ENCODE measurements at places on chromosomes 4 and X.

DNA sequence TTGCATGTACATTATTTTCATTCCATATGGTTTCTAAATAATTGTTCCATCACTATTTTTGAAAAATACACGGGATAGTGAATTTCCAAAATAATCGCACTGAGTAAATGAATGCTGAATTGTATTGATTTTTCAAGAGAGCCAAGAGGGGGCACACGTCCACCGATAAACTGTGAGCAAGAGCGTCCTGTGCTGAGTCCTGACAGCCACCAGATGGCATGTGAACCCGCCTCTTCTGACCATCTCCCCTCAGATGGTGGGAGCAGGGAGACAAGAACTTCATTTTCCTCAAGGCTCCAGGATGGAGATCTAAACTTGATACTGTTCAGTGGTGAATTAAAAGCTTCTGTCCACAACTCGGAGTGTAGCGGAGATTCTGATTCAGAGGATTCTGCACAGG lies 30.6 kb upstream of the IL9R start:
- no peak for DNase-seq

GRCh38 chr4:76178296-76178695 lies 30.1 kb upstream of the NUP54 start:
- no peak for DNase-seq

GRCh38 chrX:73127700-73128241 lies 48.5 kb upstream of the PABPC1L2A start:
- DNase-seq: no peak

GRCh38 chrX:132748909-132749308 lies 209.5 kb downstream of the HS6ST2 start:
- no peak for DNase-seq

DNA sequence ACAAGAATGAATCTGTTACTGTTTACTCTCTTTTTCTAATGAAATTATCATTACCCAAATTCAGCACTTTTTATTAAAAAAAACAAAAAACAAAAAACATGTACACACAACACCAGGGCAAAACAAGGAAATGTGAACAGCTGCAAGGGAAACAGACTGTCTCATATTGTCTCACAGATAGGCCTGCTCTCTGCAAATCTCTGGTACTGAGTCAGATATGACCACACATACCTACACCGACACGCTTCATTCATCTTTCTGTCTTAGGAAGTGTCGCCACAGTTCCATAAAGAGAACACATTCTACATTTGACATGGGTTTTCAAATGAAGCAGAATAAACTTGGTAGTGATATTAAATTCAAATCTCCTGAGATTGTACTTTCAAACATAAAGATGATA lies 92.2 kb upstream of the GPR34 start:
- no peak for DNase-seq

- no peak for DNase-seq
Measured at GRCh38 chr4:10716163-10716562, 31.6 kb upstream of the CLNK start.

- no peak for DNase-seq
Measured at GRCh38 chrX:57453901-57454300, 137.9 kb upstream of the ZXDB start.

Measured in non-pigmented ciliary epithelial cell (primary cell).